ENCODE measurements at places on chromosomes 13 and 19.

DNA sequence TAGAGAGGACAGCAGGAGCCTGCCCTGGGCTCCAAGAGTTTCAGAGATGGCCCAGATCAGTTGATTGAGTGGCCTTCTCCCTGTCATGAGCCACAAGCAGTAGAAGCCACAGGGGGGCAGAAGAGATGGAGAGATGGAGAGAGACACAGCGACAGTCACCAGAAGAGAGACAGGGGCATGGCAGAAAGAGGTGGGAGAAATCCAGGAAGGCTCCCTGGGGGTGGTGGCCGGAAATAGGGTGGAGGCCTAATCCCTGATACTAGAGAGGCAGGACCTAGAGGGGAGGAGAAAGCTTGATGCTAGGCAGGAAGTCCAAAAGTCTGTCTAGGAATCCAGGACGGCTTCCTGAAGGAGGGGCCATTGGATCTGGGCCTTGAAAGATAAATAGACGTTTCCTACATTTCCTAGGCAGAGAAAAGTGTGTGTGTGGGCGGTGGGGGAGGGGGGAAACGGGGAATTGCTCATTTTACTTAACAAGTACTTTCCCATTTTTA is 9.6 kb upstream of the TPM4 start:
- peak; percentile 67 for DNase-seq

DNA sequence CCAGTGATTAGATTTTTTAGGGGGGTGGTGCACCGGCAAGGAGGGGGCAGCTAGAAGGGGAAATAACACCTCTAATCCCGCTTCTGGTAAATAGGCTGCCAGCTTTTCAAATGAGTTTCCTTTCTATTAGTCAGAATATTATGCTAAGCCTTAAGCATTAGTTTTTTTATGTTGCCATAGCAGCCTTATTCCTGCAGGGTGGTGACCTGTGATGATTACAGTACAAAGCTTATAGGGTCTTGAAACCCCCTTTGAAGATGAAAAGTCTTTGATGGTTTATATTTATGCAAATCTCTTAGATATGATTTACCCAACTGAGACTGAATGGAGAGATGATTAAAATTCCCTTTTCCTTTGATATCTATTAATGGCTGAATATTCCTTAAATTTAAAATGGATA is 109.8 kb downstream of the ZIC5 start:
- no peak for DNase-seq

GRCh38 chr19:4052114-4052992 is 14.3 kb downstream of the ZBTB7A start:
- DNase-seq: no peak

- no peak for DNase-seq
These were observed 4.1 kb upstream of the SOX1 start for GRCh38 chr13:112062571-112063570.

DNA sequence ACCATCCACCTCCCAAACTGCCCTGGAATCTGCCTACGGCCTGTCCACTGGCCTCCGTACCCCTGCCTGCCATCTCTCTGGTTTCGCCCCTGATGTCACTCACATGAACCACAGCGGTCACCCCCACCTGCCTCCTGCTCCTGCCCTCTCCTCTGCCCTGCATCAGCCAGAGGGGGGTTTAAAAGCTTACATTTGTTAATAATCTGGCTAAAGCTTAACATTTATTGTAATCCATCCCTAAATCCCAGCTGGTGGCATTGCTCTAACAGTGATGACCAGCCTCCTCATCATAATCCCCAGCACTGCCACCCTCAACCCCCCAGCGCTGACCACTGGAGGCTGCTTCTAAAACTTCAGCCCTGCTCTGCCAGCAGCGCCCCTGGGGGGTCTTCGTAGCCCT is 38.9 kb downstream of the DNM2 start:
- no peak for DNase-seq

GRCh38 chr19:18996796-18997394 is 36.4 kb downstream of the SUGP2 start:
- no peak for DNase-seq

- no peak for DNase-seq
These were observed 1364.9 kb upstream of the MIR17HG start for GRCh38 chr13:89982407-89983095.
